ENCODE measurements at places on chromosomes 11 and 22.

DNA sequence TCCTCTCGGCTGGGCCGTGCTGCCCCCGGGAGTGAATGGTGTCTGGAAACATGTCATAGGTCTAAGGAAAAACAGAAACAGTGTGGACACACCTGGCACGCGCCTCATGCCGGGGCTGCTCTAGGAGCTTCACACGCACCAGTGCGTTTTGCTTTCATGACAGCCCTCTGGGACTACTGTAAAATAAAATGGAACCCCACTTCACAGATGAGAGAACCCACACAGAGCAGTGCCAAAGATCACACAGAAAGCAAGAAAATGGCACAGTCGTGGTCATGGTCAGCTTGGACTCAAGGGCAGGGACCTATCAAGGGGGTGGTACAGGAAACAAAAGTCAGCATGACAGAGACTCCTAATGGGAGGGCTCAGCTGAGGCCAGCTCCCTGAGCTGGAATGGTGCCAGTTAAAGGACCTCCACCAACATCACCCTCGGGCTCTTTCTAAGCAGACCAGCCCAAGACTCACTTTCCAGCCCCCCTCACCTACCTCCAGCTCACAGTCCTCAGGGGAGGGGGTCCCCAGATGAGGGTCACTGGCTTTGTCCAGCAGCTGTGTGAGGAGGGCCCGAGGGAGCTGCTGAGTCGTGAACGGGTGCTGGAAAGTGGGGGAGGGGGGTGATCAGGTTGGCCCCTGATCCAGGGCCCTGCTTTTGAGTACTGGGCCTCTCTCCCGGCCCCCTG lies 3.3 kb downstream of the MAP4K2 start:
- no peak for DNase-seq

DNA sequence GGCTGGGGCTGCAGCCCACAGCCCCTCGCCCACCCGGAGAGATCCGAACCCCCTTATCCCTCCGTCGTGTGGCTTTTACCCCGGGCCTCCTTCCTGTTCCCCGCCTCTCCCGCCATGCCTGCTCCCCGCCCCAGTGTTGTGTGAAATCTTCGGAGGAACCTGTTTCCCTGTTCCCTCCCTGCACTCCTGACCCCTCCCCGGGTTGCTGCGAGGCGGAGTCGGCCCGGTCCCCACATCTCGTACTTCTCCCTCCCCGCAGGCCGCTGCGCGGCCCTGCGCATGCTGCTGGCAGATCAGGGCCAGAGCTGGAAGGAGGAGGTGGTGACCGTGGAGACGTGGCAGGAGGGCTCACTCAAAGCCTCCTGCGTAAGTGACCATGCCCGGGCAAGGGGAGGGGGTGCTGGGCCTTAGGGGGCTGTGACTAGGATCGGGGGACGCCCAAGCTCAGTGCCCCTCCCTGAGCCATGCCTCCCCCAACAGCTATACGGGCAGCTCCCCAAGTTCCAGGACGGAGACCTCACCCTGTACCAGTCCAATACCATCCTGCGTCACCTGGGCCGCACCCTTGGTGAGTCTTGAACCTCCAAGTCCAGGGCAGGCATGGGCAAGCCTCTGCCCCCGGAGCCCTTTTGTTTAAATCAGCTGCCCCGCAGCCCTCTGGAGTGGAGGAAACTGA lies 731 bp downstream of the GSTP1 start:
- DNase-seq = no peak

DNA sequence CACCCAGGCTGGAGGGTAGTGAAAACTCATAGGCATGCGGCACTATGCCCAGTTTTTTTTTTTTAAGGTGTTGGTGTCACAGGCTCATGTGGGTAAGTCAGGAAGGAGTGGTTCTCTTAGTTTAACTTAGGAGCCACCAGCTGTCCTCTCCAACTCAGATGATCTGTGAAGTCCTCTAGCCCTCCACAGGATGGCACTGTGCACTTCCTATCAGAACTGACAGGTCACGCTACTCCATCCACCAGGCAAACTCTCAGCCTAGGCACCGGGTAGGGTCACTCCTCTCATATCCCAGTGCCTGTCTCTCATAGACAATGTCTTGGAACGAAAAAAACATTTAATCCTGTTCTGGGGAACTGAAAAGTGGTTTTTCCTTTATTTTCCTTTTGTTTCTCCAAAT lies 16.5 kb downstream of the NAP1L4 start:
- DNase-seq = no peak

DNA sequence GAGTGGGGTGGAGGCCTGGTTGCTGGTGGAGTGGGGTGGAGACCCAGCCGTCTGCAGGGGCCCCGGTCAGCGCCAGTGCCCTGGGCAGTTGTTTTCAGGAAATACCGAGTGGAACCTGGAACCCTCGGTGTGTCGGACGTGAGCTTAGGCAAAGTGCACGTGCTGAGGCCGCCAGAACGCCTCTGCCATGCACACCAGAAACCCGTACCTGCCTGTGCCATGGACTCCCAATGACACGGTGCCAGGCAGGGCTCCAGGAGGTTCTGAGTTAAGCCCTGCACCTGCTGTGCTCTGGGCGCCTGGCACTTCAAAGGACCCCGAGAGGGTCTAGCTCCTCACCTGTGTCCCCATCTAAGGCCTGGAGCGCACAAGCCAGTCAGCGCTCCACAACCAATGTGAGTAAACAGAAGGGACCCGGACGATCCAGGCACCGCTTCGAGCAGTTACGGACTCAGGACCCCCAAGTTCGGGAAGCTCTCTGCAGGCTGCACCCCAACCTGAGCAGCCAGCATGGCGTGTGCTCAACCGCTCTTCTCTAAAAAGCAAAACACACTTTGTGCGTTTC lies 12.3 kb downstream of the TOLLIP start:
- DNase-seq = no peak

- no peak for DNase-seq
Observed at GRCh38 chr11:59271247-59271755, 58.6 kb upstream of the MPEG1 start.

DNA sequence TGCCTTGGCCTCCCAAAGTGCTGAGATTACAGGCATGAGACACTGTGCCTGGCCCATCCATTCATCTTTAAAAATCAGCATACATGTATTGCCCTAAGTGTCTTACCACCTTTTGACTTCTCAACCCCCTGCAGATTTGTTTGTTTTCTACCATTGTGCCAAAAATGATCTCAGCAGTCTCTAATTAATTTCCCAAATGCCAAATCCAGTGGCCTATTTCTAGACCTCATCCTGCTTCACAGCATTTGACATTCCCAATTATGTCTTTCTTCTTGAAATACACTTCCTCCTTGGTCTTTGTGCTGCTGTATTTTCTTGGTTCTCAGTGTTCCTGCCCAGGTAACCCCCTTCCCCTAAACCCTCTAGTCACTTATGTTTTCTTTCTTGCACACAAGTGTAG lies 46.0 kb upstream of the GRAMD1B start:
- DNase-seq = no peak

- DNase-seq = no peak
Observed at GRCh38 chr11:61626580-61627380, 45.9 kb upstream of the SYT7 start.
